Transverse colon (tissue), 4 donors: ENCODE measurements at places on chromosomes 4 and X. TPM values are rescaled to one million over a fixed set of nuclear protein-coding genes. Genes with fewer than 3 reads are reported as not detected.

Gene CCNB3
- total RNA-seq, result not detected

Gene AP1S2
- total RNA-seq, result 27.6 TPM

- DNase-seq, result no peak
- no peak overlapping the region for H3K4me3 ChIP-seq
- H3K36me3 ChIP-seq, result no peaks in the 10 kb centered on the region
- H3K27me3 ChIP-seq, result no peaks in the 10 kb centered on the region
Observed at GRCh38 chr4:29131304-29131703, 1588.9 kb upstream of the PCDH7 start.

DNA sequence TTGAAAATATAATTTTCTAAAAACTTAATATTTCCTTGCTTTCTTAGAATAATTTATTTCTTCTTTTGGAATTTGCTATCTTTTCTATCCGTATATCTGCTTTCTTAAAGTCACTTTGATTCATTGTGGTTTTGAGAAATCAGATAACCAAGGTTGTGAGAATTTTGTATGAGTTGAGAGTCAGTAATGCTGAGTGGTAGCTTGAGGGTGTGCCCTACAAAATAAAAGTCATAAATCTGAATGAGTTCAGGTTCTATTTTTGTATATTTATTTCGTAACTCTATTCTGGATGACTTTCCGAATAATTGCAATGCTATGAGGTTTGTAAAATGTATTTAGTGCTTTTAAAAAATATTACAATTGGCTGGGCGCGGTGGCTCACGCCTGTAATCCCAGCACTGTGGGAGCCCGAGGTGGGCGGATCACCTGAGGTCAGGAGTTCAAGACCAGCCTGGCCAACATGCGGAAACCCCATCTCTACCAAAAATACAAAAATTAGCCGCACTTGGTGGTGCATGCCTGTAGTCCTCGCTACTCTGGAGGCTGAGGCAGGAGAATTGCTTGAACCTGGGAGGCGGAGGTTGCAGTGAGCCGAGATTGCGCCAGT is 8.9 kb downstream of the COPS4 start:
- DNase-seq, result no peak
- no peak overlapping the region for H3K4me3 ChIP-seq
- H3K27ac ChIP-seq, result no peak overlapping the region
